ENCODE measurements at places on chromosomes 7 and 10.

DNA sequence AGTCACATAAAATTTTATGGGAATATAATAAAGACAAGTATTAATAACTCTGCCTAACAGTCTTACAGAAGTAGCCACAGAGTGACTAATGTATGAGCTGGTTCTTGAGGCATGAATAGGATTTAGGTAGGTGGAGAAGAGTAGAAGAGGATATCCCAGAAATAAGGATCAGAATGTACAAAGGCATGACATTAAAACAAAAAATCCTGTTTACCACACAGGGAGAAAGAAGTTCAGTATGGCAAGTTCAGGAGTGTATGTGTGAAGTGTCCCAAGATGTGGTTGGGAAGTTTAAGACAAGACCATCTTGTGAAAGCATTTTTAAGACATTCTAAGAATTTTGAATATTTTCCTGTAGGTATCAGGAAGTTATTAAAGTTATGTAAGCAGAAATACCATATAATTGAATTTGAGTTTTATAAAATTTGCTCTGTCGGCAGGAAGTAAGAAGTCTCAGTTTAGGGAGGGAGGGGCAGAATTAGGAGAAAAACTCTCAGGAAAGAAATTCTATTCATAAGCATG, 64.7 kb upstream of the CAV2 start:
- DNase-seq, result no peak
- H3K4me3 ChIP-seq, result no peak overlapping the region
- H3K27me3 ChIP-seq, result peaks cover 4% of the 10 kb centered on the region

GRCh38 chr7:36724996-36725395, 702 bp upstream of the AOAH start:
- peaks cover 15% of the 10 kb centered on the region for H3K4me1 ChIP-seq
- H3K36me3 ChIP-seq, result peaks cover 5% of the 10 kb centered on the region
- H3K4me3 ChIP-seq, result no peak overlapping the region
- H3K27ac ChIP-seq, result no peak overlapping the region
- peaks cover 15% of the 10 kb centered on the region for H3K27me3 ChIP-seq

DNA sequence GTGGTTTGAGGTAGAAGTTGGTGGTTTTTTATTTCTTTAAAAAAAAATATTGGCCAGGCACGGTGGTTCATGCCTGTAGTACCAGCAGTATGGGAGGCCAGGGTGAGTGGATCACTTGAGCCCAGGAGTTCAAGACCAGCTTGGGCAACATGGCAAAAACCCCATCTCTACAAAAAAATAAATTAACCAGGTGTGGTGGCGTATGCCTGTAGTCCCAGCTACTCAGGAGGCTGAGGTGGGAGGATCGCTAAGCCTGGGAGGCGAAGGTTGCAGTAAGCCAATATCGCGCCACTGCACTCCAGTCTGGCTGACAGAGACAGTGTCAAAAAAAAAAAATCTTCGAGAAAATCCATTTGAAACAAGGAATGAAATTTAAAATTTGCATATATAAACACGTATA, 1.1 kb downstream of the IL2RA start:
- no peak overlapping the region for H3K27ac ChIP-seq
- no peak overlapping the region for H3K4me3 ChIP-seq
- no peaks in the 10 kb centered on the region for H3K36me3 ChIP-seq
- DNase-seq, result no peak
- peaks cover 36% of the 10 kb centered on the region for H3K27me3 ChIP-seq

GRCh38 chr10:48568546-48568945, 36.3 kb downstream of the ARHGAP22 start:
- DNase-seq, result no peak
- no peak overlapping the region for H3K27ac ChIP-seq
- H3K4me1 ChIP-seq, result no peaks in the 10 kb centered on the region
- peaks cover 9% of the 10 kb centered on the region for H3K27me3 ChIP-seq

GRCh38 chr7:20561908-20562307, 53.6 kb upstream of the ABCB5 start:
- peaks cover 9% of the 10 kb centered on the region for H3K4me1 ChIP-seq
- no peak for DNase-seq
- no peaks in the 10 kb centered on the region for H3K27me3 ChIP-seq
- no peaks in the 10 kb centered on the region for H3K36me3 ChIP-seq
- peak overlapping the region; percentile 74 for H3K27ac ChIP-seq

GRCh38 chr7:109094-109493, 83.3 kb upstream of the FAM20C start:
- no peak for DNase-seq
- peak overlapping the region; percentile 20 for H3K27ac ChIP-seq
- no peak overlapping the region for H3K4me3 ChIP-seq
- H3K36me3 ChIP-seq, result peaks cover 5% of the 10 kb centered on the region
- peaks cover 16% of the 10 kb centered on the region for H3K27me3 ChIP-seq
